Putamen (tissue), 1 donor: ENCODE measurements at places on chromosomes 7 and 10.

- peak; percentile 34 for DNase-seq
These were observed 196.2 kb upstream of the AGK start for GRCh38 chr7:141355032-141355431.

GRCh38 chr7:43522406-43523156, 60.3 kb upstream of the STK17A start:
- no peak for DNase-seq

DNA sequence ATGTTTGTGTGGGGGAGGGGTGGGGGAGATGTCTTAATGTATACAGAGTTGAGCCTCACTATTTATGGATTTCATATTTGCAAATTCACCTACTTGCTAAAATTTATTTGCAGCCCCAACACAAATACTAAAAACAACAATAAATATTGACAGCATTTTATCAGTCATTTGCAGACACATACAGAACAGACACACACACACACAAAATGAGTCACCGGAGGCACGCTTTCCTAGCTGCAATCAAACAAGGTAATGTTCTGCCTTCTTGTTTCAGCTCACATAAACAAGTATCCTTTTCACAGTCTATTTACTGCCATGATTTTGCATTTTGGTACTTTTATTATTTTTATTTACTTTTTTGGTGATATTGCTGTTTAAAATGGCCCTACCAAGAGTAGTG, 88.5 kb downstream of the IPMK start:
- DNase-seq, result no peak

- no peak for DNase-seq
These were observed 83.5 kb downstream of the ZMYND11 start for GRCh38 chr10:218798-219197.
